ENCODE measurements at places on chromosomes 2 and 18.

GRCh38 chr18:55893948-55894347 lies 306.0 kb upstream of the TCF4 start:
- no peak for DNase-seq

- no peak for DNase-seq
These were observed 172 bp downstream of the PRKD3 start for GRCh38 chr2:37324536-37324785.

DNA sequence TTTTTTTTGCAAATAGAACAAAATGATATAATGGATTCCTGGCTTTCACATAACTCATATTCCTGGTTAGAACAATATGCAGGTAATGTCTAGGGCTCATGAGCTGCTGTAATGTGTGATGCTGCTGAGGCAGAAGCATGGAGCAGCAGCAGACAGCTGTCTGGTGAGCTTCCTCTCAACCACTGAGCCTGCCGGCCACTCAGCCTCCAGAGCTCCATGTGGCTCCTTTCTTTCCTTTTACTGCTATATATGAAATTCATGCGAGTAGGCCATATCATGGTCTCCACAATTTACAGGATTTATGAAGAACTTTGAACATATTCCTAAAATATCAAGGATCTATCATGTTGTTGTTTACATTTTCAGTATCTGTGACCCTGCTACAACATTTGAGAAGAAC lies 120.9 kb downstream of the MEP1B start:
- DNase-seq, result no peak

DNA sequence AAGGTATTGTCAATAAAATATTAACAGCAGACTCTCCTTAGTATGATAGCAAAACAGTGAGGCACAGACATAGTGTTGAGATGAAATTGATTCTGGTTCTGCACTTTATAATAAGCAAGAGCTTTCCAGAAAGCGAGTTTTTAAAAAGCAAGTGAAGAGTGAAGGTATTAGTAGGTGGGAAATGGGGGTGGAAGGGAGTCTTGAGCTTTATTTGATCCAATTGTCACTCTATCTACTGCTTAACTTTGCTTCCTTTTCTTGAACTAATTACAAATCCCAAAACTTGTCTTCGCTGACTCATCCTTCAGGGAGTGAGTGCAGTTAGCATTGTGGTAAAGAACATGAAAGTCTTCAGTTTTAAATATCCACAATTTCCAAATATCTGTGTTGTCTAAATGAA lies 120.6 kb upstream of the BOD1L2 start:
- no peak for DNase-seq

DNA sequence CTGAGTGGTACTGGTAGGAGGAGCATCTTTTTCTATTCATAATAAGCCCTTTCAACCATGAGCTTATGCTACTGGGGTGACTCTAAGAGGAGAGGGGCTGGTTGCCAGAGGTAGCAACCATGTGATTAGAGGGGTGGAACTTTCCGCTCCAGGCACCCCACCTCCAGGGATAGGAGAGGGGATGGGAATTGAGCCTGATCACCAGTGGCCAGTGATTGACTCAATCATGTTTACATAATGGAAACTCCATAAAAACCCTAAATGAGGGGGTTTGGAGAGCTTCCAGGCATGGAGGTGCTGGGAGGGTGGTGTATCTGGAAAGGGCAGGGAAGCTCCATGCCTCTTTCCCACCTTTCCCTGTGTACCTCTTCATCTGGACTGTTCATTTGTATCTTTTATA lies 46.6 kb upstream of the RHOB start:
- no peak for DNase-seq

- no peak for DNase-seq
These were observed 128.0 kb downstream of the OLA1 start for GRCh38 chr2:174120346-174120745.

GRCh38 chr18:61608316-61608715 lies 275.1 kb downstream of the CDH20 start:
- no peak for DNase-seq

DNA sequence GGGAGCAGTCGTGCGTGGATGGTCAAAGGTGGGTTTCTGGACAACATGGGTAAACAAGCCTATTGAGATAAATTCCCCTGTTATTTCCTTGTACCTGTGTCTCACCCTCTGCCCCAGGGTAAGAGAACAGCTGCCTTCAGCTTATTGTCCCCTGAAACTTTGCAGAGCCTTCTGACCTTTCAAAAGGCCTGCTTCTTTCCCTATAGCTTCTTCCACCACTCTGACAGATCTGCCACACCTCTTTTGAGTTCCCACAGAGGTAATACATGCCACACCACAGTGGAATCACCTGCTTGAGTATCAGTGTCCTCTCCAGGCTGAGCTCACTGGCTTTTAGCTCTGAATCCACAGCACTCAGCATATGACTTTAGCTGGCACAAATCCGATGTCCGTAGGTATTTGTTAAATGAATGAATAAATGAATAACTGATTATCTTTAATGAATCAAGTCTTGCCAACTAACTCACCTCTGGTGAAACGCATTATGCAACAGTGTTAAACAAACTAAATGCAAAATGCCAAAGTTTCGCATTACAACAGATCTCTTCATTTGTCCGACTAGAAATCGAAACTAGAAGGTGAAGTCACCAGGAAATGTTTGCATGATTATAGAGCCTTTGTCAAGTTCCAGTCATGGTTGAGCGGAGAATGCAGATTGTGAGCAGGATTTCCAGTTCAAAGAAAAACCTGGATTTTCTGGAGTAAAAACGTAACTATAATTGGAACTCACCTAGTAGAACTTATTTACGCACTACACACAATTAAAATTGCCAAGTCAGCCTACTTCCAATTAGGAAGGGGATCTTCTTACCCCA lies 16.4 kb downstream of the DYNAP start:
- no peak for DNase-seq

DNA sequence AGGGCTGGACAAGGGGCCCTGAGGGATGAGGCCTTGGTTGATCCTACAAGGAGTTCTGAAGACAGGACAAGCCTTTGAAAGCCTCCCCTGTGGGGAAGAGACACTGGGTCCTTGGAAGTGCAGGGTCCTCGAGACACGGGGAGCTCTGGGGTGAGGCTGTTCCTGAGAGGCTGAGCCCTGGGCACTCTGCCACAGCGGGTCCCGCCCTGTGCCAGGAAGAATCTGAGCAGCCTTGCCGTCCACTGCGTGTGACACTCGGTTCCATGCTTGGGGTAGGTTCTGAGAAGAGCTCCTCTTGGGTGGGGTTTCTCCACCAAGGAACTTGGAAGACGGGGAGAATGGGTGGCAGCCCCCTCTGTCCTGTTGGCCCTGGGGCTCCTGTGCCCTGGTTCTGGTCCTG lies 13.9 kb downstream of the SNTG2 start:
- DNase-seq, result no peak

DNA sequence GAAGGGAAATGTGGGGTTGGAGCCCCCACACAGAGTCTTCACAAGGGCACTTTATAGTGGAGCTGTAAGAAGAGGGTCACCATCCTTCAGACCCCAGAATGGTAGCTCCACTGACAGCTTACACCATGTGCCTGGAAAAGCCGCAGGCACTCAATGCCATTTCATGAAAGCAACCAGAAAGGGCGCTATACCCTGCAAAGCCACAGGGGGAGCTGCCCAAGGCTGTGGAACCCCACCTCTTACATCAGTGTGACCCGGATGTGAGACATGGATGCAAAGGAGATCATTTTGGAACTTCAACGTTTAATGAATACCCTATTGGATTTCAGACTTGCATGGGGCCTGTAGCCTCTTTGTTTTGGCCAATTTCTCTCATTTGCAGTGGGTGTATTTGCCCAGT lies 694.7 kb downstream of the CBLN2 start:
- DNase-seq, result no peak

GRCh38 chr18:63318889-63319382 lies 633 bp downstream of the BCL2 start:
- DNase-seq, result no peak

DNA sequence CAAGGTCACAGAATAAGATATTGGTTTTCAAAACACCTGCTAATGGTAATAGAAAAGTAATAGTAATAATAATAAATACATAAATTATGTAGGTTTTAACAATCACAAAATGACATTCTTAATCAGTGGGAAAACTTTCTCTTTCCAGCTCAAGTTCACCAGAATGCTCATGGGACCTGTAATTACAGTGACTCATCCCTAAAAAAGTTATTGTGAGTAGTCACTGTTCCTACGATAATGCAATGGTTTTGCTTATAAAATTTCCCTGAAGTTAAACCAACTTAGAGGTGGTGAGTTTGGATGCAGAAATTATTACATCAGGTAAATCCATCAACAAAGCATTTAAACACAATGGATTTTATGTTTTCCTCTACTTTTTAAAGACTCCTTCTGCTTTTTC lies 502.3 kb downstream of the PID1 start:
- DNase-seq, result no peak

- DNase-seq, result no peak
These were observed 346.8 kb downstream of the ANAPC1 start for GRCh38 chr2:111537078-111537655.

GRCh38 chr2:9740382-9741073 lies 102.7 kb upstream of the TAF1B start:
- no peak for DNase-seq

DNA sequence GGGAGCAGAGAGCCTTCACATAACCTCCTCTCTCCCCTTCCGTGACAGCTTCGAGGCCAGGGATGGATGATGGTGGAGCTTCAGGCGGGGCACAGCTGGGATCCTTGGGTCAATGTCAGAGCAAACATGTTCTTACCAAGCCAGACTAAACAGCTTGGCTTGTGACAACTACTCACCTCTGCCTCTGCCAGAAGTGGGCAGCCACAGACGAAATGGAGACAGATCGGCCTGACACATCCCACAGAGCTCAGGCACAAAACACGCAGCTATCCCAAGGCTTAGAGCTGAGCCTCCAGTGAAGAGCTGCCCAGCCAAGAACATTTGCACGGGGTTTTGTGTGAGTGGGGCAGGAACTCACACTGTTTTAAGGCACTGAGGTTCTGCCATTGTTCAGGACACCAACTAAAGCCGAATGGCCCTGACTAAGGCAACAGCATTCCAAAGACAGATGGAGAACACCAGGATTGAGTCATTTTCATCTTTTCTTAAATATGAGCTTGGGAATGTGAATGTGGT lies 12.8 kb downstream of the PXDN start:
- DNase-seq, result no peak

DNA sequence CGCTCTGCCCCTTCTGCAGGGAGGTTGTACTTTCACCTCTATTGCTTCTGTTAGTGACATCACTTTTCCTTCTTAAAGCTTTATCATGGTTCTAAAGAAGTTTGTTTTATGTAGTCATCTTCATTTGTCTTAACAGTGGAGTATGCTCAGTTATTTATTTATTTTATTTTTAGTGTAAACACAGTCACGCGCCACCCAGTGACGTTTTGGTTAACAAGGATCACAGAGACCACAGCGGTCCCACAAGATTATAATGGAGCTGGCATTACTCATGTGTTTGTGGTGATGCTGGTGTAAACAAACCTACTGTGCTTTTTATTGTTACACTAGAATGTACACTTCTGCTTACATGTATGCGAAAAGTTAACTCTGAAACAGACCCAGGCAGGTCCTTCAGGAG lies 89.9 kb downstream of the SOX11 start:
- no peak for DNase-seq

- DNase-seq, result no peak
These were observed 8.8 kb downstream of the RDH14 start for GRCh38 chr2:18551623-18552022.

DNA sequence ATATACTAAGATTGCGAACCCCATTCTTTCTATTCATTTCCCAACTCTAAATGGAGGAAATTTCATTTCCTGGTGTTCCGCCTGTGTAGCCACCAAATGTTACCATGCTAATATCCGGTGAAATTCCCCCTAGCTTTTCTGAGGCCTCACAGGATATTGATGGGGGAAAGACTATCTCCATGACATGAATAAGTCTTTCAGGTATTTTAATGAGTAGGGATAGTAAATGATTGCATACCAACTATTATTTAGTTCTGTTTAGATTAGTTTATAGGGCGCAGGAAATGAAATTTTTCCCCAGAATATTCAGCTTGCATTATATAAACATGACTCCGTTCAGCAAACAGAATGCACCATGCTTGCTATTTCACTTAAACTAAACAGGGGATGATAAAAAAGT lies 55.4 kb downstream of the COL5A2 start:
- no peak for DNase-seq

DNA sequence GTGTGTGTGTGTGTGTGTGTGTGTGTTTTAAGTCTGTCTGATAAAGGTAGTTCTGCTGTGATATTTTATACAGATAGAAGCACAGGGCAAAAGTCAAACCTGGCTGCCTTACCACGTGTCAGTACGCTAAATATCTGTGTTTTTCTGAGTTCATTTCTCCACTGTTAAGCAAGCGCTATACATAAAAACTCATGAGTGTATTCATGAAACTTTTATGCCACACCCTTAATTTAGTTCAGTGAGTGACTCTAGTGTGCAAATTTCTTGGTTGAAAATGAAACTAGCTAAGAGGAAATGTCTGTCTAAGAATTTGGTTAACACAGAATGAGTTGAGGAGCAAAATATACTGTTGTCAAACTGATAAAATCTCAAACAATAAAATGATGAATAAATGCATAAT lies 11.2 kb downstream of the CASP10 start:
- DNase-seq, result no peak

- DNase-seq, result no peak
These were observed 59.3 kb upstream of the ALPP start for GRCh38 chr2:232319067-232319802.

DNA sequence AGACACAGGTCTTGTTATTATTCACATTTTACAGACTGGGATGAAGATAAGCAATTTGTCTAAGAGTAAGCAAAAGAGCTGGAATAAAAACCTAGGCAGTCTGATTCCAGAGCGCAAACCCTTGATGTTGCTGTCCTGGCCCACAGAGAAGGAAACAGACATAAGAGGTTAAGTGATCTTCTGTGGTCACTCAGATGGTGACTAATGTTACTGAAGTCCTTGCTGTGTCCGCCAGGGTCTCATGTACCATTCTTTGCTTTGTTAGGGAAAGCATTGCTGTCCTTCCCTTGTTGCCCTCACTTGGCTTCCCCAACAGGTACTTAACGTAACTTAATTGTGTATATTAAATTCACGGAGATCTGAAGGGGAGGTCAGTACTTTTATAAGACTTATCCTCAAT lies 14.9 kb upstream of the FAP start:
- DNase-seq, result no peak

- no peak for DNase-seq
These were observed 344.5 kb upstream of the TNP1 start for GRCh38 chr2:217204358-217204757.

DNA sequence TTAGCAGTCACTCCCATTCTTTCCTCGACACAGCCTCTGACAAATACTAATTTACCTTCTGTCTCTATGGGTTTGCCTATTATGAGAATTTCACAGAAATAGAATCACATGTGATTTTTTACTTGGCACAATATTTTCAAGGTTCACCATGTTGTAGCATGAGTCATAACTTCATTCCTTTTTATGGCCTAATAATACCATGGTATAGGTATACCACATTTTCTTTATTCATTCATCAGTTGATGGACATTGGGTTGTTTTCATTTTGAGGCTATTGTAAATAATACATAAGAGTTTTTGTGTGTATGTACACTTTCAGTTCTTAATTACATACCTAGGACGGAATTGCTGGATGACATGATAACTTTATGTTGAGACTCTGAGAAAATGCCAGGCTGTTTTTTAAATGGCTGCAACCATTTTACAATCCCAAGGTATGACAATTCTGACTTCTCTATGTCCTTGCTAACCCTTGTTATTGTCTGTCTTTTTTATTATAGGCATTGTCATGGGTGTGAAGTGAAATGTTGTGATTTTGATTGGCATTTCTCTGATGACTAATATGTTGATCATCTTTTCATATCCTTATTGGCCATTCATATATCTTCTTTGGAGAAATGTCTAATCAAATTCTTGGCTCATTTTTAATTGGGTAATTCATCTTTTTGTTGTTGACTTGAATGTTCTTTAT lies 87.9 kb downstream of the IRS1 start:
- no peak for DNase-seq

GRCh38 chr2:86441392-86441881 lies 266 bp downstream of the KDM3A start:
- DNase-seq, result no peak
